EL (cell line): ENCODE measurements at places on chromosomes 13 and 19.
A peak's percentile ranks its signal among the peaks of the same experiment; 100 is the strongest.

- no peak for DNase-seq
Observed at GRCh38 chr13:51613535-51613934, 29.3 kb downstream of the WDFY2 start.

GRCh38 chr19:48991873-48992580 lies 1.1 kb downstream of the GYS1 start:
- peak; percentile 88 for DNase-seq

GRCh38 chr19:5951338-5951861 lies 26.5 kb downstream of the RANBP3 start:
- DNase-seq, result no peak

GRCh38 chr19:33404506-33405253 lies 31.2 kb downstream of the CEBPG start:
- DNase-seq, result no peak

GRCh38 chr13:45941261-45941660 lies 89.7 kb upstream of the SIAH3 start:
- DNase-seq, result no peak

GRCh38 chr13:51771418-51772104 lies 32.4 kb downstream of the DHRS12 start:
- no peak for DNase-seq

DNA sequence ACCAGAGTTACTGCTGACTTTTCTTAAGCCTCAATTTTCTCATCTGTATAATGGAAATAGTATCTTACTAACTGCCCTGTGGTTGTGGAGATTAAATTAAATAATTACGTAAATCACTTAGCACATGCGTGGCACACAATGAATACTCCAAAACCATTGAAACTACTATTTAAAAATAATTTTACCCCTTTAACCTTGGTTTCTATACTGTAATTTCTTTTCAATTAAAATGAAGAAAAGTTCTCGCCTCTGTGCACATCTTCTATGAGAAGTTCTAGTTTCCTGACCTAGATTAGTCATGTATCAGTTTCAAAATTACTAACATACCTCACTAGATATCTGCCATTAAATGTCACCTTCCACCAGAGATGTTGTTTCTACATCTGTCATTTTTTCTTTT lies 5.7 kb downstream of the SLITRK1 start:
- DNase-seq, result no peak

DNA sequence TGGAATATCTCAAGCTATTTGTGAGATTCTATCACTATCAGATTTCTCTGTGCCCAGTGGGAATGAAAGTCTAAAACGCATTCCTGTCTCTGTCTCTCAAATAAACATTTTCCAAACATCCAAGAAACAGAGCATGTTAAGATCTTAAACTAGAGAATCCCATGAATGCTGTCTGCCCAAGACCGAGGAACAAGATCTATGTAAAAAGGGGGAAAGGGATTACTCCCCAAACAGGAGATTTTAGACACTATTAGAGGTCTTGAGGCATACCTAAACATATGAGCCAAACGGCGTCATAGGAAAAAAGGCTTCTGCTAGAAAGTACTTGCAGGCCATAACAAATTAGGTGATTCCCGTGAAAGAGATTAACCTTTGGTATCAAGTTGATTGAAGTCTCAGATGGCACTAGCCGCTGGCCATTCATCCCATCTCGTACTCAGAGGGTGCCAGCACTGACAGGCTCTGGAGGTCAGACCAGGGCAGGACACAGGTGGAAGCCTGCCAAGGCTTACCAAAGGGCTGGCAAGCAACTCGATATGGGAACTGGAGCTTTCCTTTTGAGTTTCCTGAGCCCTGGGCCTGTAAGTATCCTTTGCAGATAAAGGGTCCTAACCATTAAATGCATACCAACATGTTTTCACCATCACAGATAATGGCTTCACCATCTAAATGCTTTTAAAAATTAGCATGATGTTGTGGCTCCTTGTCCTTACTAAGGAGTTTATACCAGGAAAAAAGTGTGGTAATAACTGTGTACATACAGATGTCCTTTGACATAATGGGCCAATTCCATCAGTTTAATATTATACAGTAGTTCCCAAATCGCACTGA lies 225.2 kb downstream of the FOXO1 start:
- DNase-seq, result no peak
